ENCODE measurements at places on chromosomes 7 and 10.

DNA sequence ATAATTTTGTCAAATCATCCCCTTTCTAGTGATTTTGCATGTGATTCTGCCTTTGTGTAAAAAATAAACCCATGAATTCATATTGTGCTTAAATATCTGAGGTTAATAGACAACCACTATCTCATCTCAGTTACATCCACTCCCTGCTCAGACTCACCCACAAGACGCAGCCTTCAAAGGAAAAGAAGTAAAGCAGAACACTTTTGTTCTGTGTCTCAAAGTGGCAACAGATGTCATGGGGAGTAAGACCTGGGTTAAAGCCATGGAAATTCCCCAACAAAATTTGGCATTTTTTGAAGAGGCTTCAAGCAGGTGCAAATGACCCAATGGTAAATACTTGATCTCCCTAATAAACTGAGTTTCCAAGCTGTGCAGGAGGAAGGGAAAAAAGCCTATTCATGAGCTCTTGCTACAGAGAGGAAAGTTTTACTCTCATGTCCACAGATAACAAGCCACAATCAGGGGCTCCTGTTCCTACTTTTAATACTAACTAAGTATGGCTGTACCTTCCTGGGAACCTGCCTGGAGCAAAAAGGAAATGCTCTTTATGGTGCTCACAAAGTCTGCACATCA, 4.7 kb downstream of the CYP3A7 start:
- DNase-seq = no peak

DNA sequence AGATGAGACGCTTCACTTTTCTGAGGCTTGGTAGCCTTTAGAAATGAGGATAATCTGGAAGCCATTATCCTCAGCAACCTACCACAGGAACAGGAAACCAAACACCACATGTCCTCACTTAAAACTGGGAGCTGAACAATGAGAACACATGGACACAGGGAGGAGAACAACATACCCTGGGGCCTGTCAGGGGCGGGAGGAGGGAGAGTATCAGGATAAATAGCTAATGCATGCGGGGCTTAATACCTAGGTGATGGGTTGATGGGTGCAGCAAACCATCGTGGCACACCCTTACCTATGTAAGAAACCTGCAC, 48.9 kb downstream of the LRGUK start:
- DNase-seq = no peak

DNA sequence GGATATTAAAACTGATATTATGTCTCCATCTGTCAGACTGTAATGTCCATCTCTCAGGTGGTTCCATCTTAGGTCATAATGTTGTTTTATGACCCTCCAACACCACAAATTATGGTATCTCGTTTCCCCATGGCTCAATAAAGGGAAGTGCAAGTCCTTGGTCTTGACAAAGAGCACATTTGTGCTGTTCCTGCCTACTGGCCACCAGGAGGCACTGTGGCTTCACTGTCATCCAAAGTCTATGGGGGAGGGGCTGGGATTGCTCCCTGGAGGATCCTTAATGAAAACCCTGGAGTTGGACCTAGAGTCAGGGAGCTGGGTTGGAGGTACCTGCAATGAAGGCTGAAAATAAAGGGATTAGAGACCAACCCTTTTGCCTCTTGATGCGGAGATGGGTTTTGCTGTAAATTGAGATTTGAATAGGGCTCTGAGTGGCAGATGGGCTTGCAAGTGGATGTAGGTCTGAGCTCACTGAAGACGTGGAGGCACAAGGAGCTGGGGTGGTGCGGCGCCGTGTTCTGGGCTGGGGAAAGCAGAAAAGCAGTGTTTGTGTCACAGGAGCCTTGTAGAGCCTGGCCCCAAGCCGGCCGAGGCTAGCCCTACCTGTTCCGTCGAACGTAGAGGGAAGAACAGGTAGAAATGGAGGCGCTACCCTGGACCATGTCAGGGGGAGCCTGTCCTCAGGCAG, 180.5 kb upstream of the PRSS58 start:
- peak; percentile 47 for DNase-seq

DNA sequence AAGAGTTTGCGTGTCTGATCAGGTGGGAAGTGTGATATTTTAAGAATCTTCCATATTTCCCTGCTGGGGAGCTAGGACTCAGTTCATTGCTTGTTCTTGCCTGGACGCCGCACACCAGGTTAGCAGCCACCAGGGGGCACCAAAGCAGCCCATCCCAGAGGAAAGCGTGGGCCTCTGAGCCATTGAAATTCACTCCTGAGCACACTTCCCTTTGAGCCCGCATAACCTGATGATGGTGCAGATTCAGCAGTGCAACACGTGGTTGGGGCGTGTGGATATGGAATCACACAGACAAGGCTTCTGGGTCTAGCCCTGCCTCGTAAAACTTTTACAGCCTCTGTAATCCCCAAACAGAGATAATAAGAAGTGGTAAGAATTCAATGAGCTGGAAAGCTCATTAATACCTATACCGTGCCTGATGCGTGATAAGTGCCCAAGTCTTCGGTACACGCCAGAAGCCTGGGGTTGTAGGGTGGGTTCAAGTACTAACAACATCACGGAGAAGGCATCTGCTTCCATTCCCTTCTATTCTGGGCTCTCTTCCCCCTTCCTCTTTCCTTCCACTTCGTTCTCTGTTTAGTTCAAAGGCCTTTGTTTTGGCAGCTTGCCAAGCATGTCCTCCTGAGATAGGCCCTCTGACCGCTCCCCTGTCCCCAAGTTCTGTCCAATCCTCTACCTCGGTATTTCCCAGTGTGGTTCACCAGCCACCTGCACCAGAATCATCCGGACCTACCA, 130.1 kb upstream of the KMT2E start:
- peak; percentile 89 for DNase-seq

DNA sequence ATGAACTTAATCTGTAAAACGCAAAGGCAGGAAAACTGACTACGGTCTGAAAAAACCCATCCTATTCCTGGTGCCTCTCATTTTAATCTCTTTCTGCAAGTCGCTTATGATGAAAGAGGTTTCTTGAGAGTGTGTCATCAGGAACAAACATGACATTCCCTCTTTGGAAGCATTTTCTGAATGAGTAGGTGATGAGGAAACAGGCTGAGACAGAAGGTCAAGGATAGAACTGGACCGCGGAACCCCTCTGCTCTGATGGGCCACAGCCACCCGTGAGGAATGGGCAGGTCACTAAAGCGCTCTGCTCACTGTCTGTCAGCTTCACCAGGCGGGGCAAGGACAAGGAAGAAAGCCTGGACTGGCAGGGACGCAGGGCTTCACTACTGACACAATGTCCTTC, 28.6 kb downstream of the BEND7 start:
- no peak for DNase-seq

GRCh38 chr7:150975536-150976319, 2.4 kb downstream of the KCNH2 start:
- peak; percentile 72 for DNase-seq

DNA sequence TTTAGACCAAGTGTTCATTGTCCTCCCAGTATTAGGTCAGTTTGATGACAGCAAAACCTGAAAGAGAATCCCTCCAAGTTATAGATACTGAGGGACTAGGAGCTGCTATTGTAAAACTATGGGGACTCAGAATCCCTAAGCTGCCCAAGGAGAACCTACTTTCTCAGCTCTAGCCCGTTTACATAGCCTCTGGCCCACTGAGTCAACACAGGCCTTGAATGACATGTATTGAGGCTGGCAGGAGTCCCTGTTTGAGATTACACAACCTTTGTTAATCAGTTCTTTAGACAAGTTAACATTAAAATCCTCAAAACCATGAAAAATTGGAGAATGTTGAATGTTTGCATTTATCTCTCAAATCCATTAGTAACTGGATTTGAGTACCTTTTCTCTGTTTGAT, 1079.0 kb downstream of the KCNMA1 start:
- no peak for DNase-seq

DNA sequence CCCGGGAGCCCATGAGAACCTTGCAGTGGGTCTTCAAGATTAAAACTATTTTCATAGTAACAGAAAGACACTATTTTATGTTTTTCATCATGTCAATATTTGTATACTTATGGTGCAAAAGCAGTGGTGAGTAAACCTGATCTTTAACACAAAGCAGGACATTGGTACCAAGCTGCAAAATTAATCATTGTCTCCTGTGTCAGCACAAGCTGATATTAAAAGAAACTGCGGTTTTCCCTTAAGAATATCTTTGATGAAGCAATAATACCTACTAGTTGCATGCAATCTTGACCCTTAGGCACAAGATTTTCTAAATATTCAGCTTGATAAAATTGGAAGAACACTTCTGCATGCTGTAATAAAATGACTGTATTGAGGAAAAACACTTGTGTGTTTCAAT, 121.7 kb downstream of the MDFIC start:
- DNase-seq = no peak

DNA sequence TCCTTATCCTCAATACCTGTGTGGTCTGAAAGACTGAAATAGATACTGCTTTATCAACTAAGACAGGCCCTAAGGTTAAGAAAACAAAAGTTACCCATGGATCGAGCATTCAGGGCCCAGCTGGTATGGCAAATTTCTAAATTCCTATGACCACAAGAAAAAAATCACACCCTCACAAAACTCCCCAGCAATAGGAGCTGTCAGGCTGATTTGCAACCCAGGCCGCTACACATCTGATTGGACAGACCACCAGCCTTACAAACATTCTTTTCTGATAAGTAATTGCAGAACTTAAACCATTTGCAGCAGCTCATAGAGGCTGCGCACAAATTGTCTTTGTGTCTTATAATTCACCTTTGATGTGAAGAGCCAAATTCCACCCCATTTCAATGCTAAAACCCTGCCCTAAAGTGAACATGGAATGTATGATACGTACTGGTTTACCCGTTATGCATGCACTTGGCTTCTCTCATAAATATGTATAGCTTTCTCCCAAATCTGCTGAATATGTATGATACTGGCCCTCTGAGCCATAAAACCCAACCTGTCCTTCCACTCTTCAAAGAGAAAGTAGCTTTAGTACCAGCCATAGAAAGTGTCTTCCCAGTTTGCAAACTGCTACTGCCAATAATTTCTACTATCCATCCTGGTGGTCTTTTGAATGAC, 842.5 kb downstream of the GRID1 start:
- no peak for DNase-seq

All from BE2C (cell line).